Anterior cingulate cortex (tissue), 58 donors: ENCODE measurements at places on chromosomes 13 and 19.

DNA sequence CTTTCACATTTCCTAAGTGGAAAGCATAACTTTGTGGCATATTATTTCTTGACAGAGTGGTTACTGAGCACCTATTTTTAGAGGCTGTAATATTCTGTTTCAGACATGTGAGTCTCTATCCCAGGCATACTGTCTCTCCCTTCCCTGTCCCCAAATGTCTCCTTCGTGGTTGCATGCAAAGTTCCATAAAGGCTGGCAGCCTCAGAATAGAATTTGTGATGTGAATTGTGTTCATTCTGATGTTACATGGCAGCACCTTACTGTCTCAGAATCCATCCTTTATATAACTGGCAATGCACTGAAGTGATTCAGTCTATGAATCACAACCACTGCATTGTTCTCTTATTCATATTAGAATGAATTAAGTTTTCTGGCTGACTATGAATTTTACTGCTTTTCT is 89.0 kb upstream of the SLC7A1 start:
- no peak for DNase-seq

DNA sequence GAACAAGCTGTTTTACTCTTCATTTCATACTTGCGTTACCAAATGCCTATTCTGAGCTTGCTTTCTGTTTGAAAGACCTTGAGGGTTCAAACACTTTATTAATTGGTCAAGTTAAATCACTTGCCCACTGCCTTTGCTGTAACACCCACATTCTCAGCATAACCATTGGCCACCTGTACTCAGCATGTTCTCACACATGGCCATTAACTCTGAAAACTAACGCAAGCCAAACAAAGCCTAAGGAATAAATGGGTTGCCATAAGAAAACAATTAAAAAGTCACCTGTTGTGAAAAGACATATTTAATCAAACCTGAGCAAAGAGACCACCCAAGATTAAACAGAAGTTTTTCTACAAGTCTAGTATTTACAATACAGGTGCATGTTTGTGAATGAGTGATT is 517.2 kb upstream of the SPRY2 start:
- no peak for DNase-seq

DNA sequence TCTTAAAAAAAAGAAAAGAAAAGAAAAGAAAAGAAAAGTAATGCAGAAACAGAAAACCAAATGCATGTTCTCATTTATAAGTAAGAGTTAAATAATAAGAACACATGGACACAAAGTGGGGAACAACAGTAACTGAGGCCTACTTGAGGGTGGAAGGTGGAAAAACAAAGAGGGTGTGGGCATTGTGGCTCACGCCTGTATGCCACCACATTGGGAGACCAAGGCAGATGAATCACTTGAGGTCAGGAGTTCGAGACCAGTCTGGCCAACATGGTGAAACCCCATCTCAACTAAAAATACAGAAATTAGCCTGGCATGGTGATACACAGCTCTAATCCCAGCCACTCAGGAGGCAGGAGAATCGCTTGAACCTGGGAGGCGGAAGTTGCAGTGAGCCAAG is 8.1 kb downstream of the ZNF708 start:
- DNase-seq = no peak

- DNase-seq = no peak
These were observed 1.9 kb downstream of the NFKBID start for GRCh38 chr19:35898499-35898809.

DNA sequence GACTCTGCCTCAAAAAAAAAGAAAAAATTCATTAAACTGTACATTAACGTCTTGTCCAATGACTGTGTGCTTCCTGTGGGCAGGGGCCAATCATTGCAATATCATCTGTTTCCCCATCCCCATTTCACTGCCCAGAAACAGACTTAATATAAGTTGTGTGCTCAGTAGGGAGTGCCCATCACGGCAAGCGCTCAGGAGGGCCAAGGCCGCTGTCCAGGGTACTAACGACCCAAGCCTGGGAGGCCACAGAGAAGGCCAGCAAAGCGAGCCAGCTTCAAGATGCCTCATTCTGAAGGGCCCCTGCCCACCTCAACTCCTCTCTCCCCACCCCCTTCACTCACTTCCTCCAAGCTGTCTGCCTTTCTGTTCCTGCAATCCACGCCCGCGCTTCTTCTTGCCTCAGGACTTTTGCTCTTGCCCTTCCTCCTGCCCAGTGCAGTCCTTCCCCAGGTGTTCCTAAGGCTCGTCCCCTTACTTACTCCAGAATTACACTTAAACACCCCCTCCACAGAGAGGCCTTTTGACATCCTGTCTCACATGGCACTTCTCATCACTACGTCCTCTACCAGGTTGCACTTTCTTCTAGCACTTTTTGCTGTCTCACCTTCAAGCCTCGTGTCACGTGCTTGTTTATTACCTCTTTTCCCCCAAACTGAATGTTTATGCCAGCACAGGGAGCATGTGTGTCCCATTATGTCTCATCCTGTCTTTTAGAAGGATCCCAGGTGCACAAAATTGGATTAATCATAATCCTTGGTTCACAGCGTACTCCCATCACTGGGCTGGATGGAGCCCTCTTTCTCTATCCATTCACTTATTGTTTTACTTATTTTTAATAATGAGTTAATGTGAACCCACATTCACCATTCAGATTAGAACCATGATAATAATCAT is 11.3 kb upstream of the POU2F2 start:
- no peak for DNase-seq
